Aorta (tissue), 5 donors: ENCODE measurements at places on chromosomes 16 and 17. TPM values are rescaled to one million over a fixed set of nuclear protein-coding genes. Genes with fewer than 3 reads are reported as not detected.
A peak's percentile ranks its signal among the peaks of the same experiment; 100 is the strongest.

The PSMB10 gene
- 27.7 TPM for total RNA-seq

The KCNJ18 gene
- total RNA-seq = not detected

DNA sequence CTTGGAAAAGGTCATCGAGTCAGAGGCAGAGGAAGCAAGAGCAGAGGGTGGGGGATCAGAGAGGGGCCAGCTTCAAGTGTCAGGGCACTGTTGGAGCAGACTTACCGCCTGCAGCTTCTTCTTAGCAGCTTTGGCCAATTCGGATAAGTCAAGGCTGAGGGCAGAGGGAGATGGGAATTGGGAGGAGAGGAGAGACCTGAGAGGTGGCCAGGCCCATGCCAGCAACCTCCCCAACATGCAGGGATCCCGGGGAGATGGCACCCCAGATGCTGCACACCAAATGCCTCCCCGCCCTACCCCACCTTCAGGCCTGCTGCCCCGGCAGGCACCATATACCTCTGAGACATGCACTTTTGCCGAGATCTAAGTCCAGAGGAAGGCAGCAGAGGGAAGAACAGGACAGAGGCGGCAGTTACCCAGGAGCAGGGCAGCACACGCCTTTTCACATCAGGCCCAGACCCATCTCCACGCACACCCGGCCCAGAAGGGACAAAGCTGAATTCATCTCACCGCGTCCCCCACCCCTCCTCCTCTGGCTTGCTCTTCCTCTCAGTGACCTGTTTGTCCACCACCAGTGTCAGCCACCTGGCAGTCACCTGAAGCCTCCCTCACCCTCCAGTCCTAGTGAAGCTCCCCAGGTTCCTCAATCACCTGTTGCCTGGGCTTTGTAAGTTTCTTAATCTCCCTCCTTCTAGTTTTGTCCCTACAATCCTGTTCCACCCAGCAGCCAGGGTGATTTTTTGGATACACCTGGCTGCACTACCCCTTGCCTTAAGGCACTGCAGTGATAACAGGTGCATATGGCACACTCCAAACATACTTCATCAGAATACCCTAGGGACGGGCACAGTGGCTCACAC is 10.4 kb downstream of the TP53I13 start:
- no peaks in the 10 kb centered on the region for H3K27me3 ChIP-seq
- H3K27ac ChIP-seq = no peak overlapping the region
- H3K4me1 ChIP-seq = no peaks in the 10 kb centered on the region
- H3K36me3 ChIP-seq = no peaks in the 10 kb centered on the region
- no peak for DNase-seq

- no peaks in the 10 kb centered on the region for H3K4me1 ChIP-seq
- no peak overlapping the region for H3K4me3 ChIP-seq
- H3K27ac ChIP-seq = no peak overlapping the region
- no peaks in the 10 kb centered on the region for H3K27me3 ChIP-seq
Measured at GRCh38 chr17:79220201-79220712, 145.6 kb downstream of the ENGASE start.

- H3K27me3 ChIP-seq = no peaks in the 10 kb centered on the region
- no peak for DNase-seq
- no peak overlapping the region for H3K4me3 ChIP-seq
- no peaks in the 10 kb centered on the region for H3K36me3 ChIP-seq
- H3K4me1 ChIP-seq = no peaks in the 10 kb centered on the region
Measured at GRCh38 chr17:4877089-4877488, 22.2 kb upstream of the C17orf107 start.

DNA sequence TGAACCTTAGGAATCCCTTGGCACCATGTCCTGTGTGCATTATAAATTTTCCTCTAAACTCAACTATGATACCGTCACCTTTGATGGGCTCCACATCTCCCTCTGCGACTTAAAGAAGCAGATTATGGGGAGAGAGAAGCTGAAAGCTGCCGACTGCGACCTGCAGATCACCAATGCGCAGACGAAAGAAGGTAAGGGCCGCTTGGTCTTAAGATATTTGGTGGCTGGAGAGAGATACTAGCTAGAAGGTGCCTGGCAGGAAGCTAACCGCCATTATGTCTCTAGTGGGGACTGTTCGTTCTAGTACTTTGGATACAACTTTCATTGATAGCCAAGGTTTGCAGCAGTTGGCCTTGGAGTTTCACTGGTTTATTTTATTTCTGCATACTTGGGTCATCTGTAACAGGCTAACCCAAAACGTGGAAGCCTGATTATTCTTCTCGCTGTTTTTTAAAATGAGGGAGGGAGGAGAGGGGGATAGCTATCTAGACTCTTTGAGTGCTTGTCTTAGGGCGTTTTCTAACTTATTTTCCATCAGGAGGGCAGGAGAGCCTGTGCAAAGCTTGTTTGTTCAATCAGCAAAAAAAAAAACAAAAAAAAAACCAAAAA is 1.3 kb downstream of the RBBP6 start:
- DNase-seq = no peak
- no peaks in the 10 kb centered on the region for H3K27me3 ChIP-seq
- no peaks in the 10 kb centered on the region for H3K36me3 ChIP-seq

GRCh38 chr16:23060458-23061320 is 88.6 kb downstream of the USP31 start:
- no peaks in the 10 kb centered on the region for H3K36me3 ChIP-seq
- H3K4me3 ChIP-seq = no peak overlapping the region
- no peak overlapping the region for H3K27ac ChIP-seq
- peak; percentile 62 for DNase-seq
- H3K27me3 ChIP-seq = no peaks in the 10 kb centered on the region

DNA sequence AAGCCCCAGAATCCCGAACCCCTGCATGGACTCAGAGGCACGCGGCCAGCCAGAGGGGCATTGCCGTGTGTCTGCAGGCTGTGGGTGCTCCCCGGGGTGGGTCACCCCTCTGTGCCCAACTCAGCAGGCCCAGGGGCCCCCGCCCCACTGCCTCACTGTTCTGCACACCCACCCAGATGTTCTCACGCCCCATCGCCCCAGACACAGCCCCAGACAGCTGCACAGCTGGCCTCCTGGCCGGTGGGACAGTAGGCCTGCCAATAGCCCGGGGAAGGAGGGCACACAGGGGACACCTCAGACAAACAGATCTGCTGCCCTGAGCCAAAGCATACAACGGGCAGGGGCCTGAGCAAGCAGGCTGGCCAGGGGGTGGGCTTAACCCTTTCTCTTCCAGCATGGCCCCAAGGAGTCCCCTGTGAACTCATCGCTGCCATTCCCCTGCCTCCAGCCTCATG is 27.6 kb upstream of the NXPH3 start:
- no peaks in the 10 kb centered on the region for H3K36me3 ChIP-seq
- no peak overlapping the region for H3K27ac ChIP-seq
- DNase-seq = no peak
- H3K27me3 ChIP-seq = no peaks in the 10 kb centered on the region

- no peaks in the 10 kb centered on the region for H3K36me3 ChIP-seq
- peaks cover 4% of the 10 kb centered on the region for H3K4me1 ChIP-seq
- no peak for DNase-seq
- H3K4me3 ChIP-seq = no peak overlapping the region
- H3K27me3 ChIP-seq = no peaks in the 10 kb centered on the region
- H3K27ac ChIP-seq = no peak overlapping the region
Measured at GRCh38 chr16:13999071-13999894, 71.8 kb upstream of the MRTFB start.

GRCh38 chr16:50096791-50097190 is 31.0 kb downstream of the HEATR3 start:
- no peaks in the 10 kb centered on the region for H3K27me3 ChIP-seq
- H3K27ac ChIP-seq = no peak overlapping the region
